ENCODE measurements at places on chromosomes 1 and 21.
A peak's percentile ranks its signal among the peaks of the same experiment; 100 is the strongest.

- DNase-seq = no peak
Measured at GRCh38 chr1:241842565-241842964, 5.4 kb upstream of the EXO1 start.

DNA sequence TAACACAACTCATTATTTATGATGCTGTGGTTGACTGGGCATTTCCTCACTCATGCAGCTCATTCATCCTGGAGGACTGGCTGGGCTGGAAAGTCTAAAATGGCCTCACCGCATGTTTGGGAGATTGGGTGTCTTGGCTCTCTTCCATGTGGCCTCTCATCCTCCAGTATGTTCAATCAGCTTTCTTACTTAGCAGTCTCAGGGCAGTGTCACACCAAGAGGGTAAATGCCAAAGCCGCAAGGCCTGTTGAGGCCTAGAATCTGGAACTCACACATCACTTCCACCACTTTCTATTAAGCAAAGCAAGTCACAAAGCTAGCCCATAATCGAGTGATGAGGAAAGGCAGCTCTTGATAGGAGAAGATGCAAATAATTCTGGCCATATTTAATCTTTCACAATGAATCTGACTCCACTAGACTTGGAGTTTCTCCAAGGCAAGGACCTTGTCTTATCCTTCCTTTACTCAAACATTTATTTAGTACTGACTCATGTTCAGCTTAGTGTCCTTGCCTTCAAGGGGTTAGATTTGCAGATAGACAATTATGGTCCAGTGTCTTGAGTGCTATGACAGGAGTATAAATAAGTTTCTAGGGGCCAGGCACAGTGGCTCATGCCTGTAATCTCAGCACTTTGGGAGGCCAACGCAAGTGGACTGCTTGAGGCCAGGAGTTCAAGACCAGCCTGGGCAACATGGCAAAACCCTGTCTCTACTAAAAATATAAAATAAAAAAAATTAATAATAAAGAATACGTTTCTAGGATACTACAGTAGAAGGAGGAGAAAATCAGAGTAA, 45.1 kb downstream of the TMEM53 start:
- DNase-seq = no peak

- no peak for DNase-seq
Measured at GRCh38 chr1:65235867-65236805, 73.2 kb upstream of the DNAJC6 start.

- no peak for DNase-seq
Measured at GRCh38 chr1:174922121-174922520, 77.6 kb upstream of the CACYBP start.

GRCh38 chr1:159756397-159756796, 24.4 kb upstream of the DUSP23 start:
- no peak for DNase-seq

DNA sequence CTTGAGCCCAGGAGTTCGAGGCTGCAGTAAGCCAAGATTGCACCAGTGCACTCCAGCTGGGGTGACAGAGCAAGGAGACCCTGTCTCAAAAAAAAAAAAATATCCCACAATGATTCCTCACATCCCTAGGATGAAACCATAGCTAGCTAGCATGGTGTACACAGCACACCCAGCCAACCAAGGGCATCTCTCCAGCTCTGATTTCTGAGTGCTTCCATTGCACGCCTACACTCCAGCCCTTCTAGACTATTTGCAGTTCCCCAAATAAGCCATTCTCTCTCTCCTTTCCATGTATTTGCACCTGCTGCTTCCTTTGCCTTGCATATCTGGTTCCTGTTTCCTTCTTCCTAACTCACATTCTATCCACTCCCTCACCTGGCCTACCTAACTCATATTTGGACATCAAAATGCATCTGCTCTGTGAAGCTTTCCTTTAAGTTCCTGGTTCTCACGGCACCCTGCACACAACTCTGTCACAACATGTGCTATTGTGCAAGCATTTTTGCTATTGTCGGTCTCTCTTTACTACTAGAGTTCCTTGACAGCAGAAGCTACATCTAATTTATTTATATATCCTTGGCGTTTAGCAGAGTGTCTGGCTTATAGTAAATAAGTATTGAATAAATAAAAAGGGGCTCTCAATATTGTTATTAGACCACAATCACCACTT, 2.4 kb upstream of the ELAPOR1 start:
- no peak for DNase-seq

- DNase-seq = no peak
Measured at GRCh38 chr1:32989160-32990050, 24.8 kb upstream of the RNF19B start.

GRCh38 chr1:166902279-166902678, 26.2 kb upstream of the TADA1 start:
- DNase-seq = no peak

GRCh38 chr21:46155514-46156377, at the start of gene FTCD:
Gene FTCD, minus strand, starts transcription at chr21:46155579. Its CDS starts 56 bp downstream, at chr21:46155523.
- DNase-seq = peak; percentile 67

DNA sequence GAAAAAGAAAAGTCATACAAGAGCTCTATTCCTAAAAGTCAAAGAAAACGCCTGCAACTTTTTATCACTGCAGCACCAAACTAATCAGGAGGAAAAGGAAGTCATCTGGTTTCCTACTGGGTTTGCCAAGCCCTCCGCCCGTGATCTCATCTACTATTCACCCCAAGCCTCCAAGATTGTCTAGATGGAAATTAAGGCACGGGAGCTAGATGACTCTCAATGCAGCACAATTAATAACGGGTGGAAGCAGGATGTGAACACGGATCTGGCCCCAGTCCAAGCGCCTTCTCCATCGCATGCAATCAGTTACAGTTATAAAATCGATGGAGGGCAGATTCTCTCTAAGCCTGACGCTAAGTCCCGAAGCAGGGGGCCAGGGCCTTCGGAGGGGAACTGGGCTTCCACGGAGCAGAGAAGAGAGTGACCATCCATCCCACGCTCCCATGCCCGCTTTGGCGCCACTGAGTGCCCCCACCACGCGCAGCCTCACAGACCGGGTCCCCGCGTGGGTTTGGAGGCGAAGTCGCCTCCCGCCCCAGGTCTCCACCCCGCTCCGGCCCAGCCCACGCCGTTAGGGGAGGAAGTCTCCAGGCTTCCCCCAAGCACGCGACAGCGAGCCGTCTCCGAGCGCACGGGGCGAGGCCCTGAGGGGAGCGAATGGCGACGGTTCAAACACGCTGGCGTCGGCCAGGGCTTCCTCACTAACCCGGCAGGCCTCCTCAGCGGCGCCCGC, 1.8 kb downstream of the HSF2BP start:
- DNase-seq = no peak

GRCh38 chr1:65769636-65770035, 23.1 kb upstream of the PDE4B start:
- no peak for DNase-seq

DNA sequence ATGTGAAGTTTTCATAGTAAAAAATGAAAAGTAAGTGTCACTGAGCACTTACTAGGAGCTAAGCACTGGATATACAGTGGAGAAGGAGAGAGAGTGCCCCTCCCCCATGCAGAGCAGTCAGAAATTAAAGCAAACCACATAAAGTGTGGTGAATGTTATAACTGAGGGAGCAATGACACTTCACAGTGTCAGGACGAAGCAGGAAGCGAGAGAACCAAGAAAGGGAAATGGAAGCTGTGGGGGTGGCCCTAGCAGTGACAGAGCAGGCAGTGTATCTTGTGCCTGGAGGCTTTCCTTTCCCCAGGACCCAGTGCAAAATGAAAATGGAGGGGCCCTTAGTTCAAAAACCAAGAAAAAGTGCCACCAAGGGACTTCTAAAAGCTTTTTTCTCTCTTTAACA, 21.5 kb upstream of the RCAN3 start:
- DNase-seq = no peak

DNA sequence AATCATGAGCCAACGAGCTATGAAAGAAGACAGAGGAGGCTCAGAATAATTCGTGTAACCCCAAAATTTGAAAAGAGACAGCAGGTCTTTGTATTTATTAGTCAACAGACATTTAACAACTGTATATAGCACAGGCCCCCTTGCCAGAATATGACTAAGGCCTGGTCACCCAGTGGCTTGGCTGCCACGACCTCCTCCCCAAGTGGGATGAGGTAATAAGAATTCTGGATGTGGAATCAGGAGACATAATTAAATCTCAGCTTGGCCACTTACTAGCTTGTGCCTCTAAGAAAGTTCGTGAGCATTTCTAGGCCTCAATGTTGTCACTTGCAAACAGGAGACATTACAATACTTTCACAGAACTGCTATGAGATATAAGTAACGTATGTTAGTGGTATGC, 134.2 kb upstream of the TNFSF4 start:
- no peak for DNase-seq

GRCh38 chr1:200351826-200352549, 57.8 kb downstream of the ZNF281 start:
- no peak for DNase-seq

GRCh38 chr1:180360333-180361075, 130.4 kb downstream of the LHX4 start:
- DNase-seq = no peak

DNA sequence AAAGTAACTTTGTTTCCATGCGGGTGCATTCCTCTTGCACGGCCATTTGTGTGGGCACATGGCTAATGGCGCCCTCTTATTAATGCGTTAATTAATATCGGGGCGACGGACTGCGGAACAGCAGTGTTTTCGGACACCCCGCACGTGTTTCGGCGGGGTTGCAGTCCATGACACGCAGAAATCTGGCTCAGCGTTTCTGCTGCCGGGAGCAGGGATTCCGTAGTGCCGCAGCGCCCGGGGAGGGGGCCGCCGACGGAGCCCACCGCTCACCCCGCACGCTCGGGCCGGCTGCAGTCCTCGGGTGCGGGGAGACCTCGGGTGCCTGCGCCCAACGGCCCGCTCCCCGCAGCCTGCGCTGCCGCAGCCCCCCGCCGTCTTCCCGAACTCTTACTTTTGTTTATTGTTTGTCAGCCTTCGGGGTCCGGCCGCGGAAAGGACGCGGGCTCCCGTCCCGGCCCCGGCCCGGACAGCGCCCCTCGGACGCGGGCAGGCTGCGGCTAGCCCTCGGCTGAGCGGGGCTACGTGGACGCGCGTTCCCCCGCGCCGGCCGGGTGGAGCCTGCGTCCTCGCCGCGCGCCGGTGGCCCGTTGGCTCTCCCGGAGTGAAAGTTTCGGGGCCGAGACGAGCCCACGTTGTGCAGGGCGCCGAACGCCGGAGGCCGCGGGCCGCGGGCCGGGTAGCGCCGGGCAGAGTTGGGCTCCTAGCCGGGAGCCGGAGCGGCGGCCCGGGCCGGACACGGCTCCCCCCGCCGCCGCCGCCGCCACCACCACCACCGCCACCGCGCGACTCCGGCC, 849 bp downstream of the NFIA start:
- DNase-seq = no peak

- DNase-seq = no peak
Measured at GRCh38 chr1:72097851-72098570, 184.3 kb downstream of the NEGR1 start.

GRCh38 chr1:43651902-43652301, 2.0 kb downstream of the KDM4A start:
- no peak for DNase-seq

DNA sequence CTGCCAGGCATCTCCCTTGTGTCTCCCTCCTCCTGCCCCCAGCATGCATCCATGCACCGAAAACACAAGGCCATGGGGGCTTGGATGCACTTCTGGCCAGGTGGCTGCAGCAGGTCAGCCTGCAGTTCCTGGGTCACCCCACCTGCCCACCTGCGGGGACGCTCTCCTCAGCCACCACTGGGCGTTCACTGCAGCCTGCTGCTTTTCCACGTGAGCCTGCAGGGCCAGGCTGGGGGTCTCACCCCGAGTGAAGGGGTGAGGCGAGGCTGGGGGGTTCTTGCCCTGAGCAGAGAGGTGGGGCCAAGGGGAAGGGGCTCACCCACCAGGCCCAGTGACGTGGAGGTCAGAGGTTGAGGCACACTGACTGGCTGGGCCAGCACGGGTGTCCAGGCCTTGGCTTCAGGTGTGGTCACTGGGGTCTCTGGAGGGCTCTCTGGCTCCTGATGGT, 64.6 kb downstream of the WNT9A start:
- no peak for DNase-seq

GRCh38 chr1:203663821-203664220, 37.2 kb downstream of the ATP2B4 start:
- DNase-seq = no peak

GRCh38 chr1:993379-993995, 6.4 kb downstream of the HES4 start:
- no peak for DNase-seq

DNA sequence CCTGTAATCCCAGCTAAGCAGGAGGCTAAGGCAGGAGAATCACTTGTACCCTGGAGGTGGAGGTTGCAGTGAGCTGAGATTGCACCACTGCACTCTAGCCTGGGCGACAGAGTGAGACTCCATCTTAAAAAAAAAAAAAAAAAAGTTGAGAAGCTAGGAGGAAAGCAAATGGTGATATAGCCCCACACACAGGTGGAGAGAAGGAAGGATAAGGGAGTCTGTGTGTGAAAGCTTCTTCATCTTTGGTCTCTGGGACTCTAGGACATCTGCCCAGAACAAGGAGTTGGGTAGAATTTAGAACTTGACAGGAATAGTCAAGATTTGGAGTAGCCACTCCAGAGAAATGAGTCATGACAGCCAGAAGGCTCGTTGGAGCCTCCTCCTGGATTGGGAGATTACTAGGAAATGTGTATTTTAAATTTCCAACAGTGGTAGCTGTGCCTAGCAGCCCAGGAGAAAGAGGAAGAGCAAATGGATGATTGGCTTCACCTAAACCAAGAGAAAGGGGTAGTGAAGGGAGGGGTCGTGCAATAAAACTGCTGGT, 19.9 kb downstream of the NPL start:
- DNase-seq = no peak

GRCh38 chr1:207805841-207806421, 54.1 kb downstream of the CD46 start:
- no peak for DNase-seq

GRCh38 chr1:183987593-183988318, 49.8 kb downstream of the COLGALT2 start:
- no peak for DNase-seq

DNA sequence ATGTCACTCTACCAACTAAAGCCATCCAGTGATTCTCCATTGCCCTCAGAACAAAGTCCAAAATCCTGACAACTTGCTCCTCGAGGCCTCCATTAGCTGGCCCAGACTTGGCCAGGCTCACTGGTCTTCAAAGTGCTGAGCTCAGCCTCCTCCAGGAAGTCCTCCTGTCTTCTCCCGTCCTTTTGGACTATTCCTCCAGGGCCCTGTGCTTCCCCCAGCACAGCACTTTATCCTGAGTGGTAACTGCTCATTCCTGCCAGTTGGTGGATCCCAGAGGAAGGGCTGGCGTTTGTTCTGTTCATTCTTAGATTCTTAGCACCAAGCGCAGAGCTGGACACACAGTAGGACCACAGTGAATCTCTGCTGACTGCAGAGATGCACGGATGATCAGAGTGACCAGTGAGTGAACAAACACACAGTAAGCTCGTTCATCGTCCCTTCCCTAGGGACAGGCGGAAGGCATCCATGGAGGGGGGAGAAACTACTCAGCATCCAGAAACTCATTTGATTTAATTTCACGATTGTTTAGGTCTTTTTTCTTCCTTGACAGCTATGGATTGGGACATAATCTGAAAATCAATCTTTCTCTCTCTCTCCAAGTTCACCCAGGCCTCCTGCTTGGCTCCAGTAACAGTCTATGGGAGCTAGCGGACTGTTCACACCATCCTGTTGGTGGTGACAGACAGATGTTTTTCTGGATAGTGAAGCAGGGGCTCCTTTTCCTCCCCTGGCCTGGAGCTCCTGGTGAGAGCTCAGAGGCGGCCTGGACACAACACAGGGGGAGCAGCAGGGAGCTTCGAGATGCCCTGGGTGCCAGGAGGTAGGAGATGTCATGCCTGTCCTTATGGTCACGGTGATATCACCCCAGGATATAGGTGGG, 180.2 kb downstream of the PTPRU start:
- DNase-seq = no peak

All from Caco-2 (cell line).